ENCODE measurements at places on chromosomes 1 and 21. TPM values are rescaled to one million over a fixed set of nuclear protein-coding genes. Genes with fewer than 3 reads are reported as not detected.

- peak; percentile 7 for DNase-seq
Measured at GRCh38 chr21:42542596-42542995, 28.9 kb downstream of the SLC37A1 start.

Gene CHRM3
- 8.4 TPM for total RNA-seq

DNA sequence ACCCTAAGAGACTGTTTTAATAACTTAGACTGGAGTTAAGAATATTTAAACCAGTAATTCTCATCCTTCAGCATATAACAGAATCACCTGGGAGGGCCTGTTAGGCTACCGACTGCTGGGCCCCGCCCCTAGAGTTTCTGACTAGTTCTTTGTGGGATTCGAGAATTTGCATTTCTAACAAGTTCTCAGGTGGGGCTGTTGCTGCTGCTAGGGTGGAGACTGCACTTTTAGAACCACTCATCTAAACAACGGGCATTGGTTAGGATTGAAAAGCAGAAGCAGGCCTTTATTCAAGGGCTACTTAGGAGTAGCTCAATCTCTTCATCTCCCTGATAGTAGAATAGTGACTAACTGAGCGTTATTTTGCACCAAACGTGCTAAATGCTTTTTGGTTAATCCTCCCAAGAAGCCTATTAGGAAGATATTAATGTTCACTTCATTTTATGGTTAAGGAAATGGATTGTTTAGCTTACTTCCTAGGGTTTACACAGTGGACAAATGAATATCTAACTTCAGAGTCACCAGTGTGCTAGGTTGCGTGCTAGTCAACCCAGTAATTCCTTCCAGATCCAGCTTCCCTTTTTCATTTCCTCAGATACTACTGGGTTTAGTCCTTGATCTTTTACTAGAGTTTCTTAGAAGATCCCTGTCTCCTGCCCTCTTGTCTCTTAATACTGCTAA lies 31.1 kb upstream of the UAP1 start:
- DNase-seq, result peak; percentile 55

Gene PTGS2
- total RNA-seq, result 0.20 TPM

Gene IVL
- total RNA-seq, result not detected

Gene EIF2D
- total RNA-seq, result 36.8 TPM
